ENCODE measurements at places on chromosomes 7 and 10.

- no peak for DNase-seq
Observed at GRCh38 chr7:106080300-106080987, 31.7 kb downstream of the SYPL1 start.

GRCh38 chr10:17021656-17022465, 107.8 kb downstream of the CUBN start:
- no peak for DNase-seq

DNA sequence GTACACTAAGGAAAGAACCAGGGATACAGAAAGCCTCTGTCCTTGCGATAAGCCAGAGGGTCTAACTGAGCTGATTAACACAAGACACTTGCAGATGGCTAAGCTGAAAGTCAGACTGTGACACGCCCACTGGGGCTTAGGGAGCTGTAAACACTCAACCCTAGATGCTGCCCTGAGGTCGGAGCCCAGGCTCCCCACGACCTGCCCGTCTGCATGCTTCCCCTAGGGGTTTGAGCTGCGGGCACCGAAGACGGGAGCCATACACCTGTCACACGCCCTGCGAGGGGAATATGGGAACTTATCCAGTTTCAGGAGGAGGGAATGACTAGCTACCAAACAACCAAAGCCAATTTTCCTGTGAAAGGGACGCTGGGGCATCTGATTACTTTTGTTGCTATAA, 96.0 kb downstream of the HTR5A start:
- DNase-seq: no peak

DNA sequence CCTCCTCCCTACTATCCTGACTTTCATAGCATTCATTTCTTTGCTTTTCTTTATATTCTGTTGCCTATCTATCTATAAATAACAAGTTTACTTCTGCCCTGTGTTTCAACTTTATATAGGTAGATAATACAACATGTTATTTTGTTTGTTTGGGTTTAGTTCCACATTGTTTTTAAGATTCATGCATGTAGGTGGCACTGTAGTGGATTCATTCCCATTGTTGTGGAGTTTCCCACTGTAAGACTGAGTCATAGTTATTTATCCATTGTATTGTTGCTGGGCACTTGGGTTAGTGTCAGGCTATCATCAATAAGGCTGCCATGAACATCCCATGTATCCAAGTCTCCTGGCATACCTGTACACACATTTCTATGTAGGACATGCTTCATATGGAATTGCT, 127.7 kb downstream of the ARHGAP22 start:
- DNase-seq: no peak

DNA sequence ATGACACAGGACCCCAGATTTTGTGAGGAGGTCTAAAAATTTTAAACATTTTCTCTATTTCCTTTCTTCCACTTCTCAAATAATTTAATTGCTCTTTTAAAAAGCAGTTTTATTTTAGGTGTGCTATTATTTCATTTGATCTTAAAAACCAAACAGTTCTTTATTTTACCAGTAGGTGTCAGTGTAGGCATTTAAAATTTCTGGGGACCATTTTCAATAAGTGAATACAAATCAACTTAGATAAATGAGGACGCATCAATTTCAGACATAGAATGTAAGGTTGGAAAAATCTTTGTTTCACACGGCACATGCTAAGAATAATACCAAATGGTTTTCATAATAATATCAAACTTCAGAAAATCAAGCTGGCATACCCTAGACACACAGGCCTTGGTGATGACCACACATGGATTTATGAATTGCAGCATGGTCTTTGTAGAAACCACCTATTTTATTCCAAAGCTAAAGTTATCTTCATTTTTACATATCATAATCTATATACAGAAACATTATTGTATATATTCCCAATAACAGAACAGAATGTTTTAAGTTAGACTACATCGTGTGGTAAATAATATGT, 127.6 kb upstream of the SLC26A5 start:
- DNase-seq: peak; percentile 4

DNA sequence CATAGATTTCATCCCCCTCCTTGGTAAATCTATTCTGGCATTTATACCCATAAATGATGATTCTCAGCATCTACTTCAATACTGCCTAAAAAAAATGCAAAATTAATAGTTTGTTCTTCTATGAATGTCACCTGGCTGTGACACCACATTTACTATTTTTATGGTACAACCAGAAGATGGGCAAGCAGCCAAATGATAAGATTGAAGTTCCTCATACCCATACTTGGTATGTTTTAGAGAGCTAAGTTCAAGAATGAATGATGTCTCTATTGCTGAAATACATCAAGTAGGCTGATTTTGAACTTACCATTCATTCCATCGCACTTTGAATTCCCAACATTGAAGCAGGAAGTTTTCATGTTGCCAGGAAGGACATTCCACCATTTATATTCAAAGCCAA, 134.2 kb downstream of the ELAPOR2 start:
- DNase-seq: no peak

GRCh38 chr10:34890939-34891338, 75.8 kb upstream of the PARD3 start:
- DNase-seq: no peak

DNA sequence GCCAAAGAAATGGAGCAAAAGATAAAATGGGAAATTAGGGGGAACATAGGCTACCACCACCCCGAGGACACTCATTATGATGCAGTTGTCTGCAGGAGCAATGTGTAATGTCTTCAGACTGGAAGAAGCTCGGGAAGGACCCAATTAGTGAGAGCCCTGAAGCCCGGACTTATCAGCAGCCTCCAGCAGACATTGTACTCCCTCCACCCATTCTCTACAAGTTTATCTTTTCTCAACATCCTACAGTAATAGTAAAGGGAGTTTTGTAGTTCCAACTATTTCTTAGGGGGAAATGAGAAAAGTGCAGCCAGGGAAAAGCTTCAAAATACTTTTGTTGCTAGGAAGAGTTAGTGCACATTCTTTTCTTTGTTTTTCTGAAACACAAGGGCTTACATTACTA, 657.3 kb upstream of the COBL start:
- no peak for DNase-seq

DNA sequence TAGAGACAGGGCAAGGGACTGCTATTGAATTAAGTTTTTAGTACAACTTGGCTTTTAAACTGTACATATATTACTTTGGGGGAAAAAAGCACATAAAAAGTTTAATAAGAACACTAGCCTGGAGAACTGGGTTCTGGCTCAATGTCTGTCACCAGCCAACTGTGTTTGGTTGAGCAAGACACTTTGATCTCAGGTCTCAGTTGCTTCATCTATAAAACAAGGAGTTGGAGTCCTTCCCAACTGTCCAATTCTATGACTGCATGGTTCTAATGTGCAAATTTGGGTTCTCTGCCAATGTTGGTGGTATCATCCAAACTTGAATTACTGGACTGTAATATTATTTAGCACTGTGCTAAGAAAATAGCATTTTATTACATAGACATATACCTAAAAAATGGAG, 50.3 kb downstream of the ATXN7L1 start:
- no peak for DNase-seq

- no peak for DNase-seq
Observed at GRCh38 chr10:60803433-60803832, 25.2 kb downstream of the CDK1 start.

- DNase-seq: no peak
Observed at GRCh38 chr10:5645375-5645774, 21.0 kb downstream of the ASB13 start.

DNA sequence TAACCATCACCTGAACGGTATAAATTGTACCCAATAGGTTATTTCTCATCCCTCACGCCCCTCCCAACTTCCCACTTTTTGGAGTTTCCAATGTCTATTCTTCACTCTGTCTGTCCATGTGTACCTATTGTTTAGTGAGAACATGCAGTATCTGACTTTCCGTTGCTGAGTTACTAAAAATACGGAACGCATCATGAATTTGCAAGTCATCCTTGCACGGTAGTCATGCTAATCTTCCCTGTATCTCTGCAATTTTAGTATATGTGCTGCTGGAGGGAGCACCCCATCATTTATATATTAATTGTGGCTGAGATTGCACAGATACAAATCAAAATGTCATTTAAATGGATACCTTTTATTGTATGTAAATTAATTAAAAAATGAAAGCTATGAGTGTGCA, 75.7 kb upstream of the SFMBT2 start:
- DNase-seq: no peak

GRCh38 chr7:122893486-122893885, 7.2 kb upstream of the CADPS2 start:
- no peak for DNase-seq

DNA sequence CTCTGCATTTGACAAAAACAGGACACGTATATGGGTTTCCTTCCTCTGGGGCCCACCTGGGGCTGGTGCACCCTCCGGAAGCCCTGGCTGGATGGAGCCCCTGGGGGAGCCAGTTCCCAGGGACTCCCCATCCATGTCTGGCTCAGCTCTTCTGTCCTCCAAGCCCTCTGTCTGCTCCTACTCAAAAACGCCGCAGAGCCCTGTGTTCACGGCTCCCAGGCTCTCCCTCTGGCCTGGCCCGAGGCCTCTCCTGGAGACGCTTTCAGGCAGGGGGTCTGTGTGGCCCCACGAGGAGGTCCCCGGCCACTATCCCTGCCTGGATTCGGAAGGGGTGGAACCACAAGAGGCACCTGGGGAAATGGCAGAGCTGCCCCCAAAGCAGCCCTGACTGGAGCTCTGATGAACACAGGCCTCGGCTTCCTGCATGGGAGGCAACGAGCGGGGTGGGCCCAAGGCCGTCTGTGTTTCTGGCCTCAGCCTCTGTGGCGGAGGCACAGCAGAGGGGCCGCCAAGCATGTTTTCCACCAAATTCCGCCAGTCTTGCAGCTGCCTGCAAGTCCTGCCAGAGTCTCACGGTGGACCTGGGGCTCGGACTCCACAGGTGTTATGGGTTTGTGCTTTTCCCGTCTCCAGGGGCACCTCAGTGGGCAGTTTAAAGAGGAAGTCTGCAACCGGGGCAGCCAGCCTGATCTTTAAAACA, 22.6 kb upstream of the INPP5A start:
- DNase-seq: no peak

DNA sequence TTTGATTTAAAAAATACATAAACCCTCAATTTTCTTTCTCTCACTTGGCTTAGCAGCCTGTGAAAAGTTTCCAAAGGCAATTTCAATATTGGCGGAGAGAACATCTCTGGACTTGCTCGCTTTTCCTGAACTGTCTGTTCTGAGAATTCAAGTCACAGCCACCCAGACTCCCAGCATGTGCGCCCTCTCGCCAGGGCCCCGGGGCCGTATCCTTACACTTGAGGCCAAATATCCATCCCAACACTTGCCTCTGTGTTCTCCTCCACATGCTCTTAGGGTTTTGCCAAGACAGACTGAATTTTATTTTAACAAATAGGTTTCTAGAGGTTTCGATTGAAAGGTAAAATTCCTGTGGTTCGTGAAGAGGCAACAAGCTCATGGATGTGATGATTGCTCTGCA, 111.5 kb upstream of the GPR26 start:
- DNase-seq: no peak

- DNase-seq: peak; percentile 25
Observed at GRCh38 chr7:90210981-90211380, 559 bp upstream of the STEAP2 start.

GRCh38 chr10:1957057-1957456, 219.7 kb upstream of the ADARB2 start:
- no peak for DNase-seq

DNA sequence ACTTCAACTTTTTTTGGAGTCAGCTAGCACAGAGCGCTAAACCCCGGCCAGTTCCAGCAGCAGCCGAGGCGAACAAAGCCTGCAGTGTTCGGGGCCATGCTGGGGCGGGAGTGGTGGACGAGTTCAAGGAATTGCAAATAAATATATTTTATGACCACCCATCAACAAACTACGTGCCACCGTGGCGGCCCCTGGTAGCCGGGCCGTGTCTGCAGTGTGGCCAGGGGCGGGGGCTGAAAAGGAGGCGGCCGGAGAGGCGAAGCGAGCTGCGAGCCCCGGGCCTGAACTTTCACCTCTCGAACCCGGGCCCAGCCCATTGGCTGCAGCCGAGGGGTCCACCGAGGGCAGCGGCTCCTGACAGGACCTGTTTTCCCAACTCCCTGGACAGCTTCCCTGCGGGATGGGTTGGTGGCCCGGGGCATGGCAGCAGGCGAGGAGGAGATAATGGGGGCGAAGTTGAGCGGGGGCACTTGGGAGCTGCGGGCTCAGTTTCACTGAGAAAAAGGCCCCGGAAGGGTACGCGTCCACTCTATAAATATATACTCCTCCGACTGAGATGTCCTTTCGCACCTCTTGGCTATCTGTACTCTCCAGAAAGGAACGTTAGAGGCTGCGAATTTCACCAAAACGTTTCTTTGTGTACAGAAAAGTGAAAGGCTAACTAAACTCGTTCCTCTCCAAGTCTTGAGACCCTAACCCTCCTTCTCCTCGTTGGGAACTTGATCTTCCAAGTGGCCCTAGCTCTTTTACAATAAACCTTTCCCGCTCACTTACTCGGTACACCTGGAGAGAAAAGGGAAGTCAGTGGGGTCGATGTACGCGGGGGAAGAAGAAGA, 164.6 kb upstream of the PPP1R3A start:
- DNase-seq: no peak

GRCh38 chr10:96047004-96047649, 3.7 kb downstream of the CCNJ start:
- DNase-seq: no peak
